Fibroblast of skin of right quadriceps (primary cell): ENCODE measurements at places on chromosomes 4 and X.

DNA sequence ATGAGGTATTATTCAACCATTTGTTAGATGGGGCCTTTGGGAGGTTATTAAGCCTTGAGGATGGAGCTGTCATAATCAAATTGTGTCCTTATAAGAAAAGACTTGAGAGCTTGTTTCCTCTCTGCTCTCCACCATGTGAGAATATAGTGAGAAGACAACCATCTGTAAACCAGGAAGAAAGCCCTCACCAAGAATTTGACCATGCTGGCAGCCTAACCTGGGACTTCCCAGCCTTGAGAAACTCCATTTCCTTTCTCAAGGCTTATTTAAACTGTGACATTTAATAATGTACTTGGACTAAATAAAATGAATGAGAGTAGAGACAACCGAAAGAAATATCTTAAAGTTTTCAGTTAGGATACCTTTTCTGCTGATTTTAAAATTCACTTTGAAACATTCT is 83.7 kb upstream of the GC start:
- DNase-seq, result no peak

DNA sequence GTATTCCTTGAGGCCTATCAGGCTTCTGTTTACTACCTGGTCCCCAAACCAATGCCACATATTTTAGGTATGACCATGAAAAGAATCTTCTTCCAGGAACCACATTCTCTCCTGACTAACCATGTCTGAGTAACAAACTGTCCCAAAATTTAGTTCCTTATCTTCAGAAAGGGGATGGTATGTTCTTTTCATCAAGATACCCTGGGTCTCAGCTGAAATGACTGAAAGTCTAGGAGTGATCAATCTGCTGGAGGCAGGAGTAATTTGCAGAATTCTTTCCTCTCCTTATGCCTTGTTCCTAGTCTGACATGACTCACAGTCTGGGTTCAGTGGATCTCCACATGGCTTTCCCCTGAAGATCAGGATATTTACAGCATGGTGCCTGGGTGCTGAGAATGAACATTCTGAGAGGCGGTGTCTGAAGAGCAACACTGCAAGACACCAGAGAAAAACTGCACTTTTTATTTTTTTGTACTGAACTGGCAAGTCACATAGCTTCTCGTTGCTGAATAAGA is 665.5 kb downstream of the TLL1 start:
- peak; percentile 3 for DNase-seq

DNA sequence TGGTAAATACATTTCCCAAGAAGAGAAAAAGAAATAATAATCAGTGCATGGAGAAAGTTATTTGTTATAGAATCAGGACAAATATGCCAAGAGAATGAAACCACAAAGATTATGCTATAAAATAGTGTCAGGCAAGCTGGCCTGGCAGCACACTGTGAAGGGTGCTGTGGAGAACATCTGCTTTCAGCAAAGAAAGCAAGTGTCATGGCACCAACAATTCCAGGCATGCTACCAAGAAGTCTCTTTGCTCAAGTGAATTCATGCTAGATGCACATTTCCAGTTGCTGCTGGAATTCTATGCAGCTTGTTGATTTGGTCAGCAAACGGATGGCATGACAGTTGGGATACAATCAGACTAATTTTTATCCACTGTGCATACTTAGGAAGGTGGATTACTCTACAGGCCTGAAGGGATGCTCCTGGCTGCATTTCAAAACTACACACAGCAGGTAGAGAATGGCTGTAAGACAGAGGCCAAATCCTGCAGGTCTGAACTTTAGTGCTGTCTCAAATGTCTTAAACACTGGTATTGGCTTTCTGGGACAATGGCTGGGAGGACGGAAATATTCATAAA is 154.6 kb upstream of the FAT1 start:
- no peak for DNase-seq

DNA sequence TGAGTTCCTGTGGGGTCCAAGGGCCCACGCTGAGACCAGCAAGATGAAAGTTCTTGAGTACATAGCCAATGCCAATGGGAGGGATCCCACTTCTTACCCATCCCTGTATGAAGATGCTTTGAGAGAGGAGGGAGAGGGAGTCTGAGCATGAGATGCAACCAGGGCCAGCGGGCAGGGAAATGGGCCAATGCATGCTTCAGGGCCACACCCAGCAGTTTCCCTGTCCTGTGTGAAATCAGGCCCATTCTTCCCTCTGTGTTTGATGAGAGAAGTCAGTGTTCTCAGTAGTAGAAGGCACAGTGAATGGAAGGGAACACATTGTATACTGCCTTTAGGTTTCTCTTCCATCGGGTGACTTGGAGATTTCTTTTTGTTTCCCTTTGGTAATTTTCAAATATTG is 4.8 kb downstream of the MAGEA11 start:
- no peak for DNase-seq

DNA sequence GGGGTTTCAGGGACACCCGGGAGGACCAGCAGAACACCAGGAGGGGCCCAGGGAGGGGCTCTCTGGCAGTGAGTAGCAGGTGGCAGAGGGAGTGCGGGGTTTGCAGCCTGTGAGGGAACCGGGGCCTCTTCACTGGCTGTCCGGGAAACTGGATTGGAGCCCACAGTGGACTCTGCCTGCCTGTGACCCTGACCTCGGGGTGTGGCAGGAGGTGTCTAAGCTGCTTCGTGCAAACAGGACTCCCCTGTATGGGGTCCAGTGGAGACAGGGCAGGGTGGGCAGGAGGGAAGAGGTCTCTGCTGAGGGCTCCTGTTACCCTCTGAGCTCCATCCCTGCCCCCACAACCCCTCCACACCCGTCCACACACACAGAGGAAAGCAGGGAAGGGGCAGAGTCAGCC is 50.1 kb downstream of the FAM53A start:
- DNase-seq, result no peak

GRCh38 chr4:153521478-153521877 is 55.3 kb downstream of the TMEM131L start:
- no peak for DNase-seq

DNA sequence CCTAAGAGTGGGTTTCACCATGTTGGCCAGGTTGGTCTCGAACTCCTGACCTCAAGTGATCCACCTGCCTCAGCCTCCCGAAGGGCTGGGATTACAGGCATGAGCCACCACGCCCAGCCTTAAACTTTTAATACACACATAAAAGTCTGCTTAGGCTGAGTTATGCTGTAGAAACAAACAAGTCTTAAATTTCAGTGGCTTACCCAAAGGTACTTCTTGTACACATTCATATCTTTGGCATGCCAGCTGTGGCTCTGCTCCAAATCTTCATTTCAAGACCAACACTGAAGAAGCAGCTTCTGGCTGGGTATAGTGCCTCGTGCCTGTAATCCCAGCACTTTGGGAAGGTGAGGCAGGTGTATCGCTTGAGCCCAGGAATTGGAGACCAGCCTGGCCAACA is 80.3 kb downstream of the PPEF2 start:
- peak; percentile 20 for DNase-seq
